NCI-H1105 (cell line): ENCODE measurements at places on chromosomes 6 and 20.

- DNase-seq, result no peak
Observed at GRCh38 chr6:112288475-112288874, 34.1 kb upstream of the LAMA4 start.

- peak; percentile 42 for DNase-seq
Observed at GRCh38 chr6:165889636-165890403, 226.8 kb upstream of the PDE10A start.

GRCh38 chr6:109311471-109311870, 70.8 kb downstream of the CD164 start:
- no peak for DNase-seq

DNA sequence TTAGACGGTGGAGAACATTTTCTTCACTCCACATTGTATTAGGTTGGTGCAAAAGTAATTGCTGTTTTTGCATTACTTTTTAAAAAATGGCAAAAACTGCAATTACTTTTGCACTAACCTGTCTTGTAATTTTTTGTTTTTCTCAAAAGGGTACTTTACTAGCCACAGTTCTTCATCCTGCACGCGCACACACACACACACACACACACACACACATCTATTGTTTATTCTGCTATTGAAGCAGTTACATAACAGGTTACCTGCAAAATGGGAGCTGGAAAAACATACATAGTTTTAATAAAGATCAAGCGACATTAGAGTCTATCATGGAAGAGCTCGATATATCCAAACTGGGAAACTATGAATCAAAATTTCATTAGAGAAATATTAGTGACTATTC, 235.2 kb downstream of the SIM1 start:
- no peak for DNase-seq

DNA sequence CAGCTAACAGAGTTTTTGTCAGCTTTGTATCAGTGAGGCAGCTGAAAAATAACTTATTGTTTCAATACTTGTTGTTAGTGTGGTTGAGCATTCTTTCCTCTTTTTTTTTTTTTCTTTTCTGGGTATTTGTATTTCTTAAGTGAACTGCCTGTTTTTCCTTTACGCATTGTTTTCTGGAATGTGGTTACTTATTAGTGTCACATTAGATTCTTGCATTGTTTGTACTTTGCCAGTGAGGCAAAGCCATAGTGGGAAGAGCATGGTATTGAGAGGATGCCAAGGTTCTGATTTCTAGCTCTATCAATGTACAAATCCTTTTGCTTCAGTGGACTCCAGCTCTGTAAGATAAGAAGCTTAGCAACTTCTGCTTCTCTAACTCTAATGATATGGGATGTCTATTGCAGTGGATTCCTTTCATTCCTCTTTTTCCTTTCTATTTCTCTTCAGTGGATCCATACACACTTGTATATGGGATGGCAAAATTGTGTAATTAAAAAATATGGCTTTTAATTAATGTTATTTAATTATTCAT, 3.9 kb downstream of the CDKAL1 start:
- DNase-seq, result no peak

- DNase-seq, result peak; percentile 84
Observed at GRCh38 chr6:166556863-166557322, 29.6 kb downstream of the RAMACL start.

DNA sequence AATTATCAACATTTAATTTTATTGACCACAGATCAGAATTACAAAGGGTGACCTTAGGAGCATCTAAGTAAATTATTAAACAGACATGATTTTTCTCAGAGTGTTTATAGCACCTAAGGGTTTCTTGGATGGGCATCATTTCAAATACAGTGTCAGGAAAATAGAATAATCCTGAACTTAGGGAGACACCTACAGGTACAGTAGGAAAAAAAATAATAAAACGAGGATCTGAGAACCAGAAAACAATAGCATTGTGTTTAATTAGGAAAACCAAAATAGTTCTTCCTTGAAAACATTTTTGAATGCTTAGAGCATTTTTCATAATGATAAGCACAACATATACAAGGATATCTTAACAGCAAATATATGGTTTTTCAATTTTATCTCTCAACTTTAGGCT, 39.2 kb downstream of the MMUT start:
- peak; percentile 16 for DNase-seq

GRCh38 chr6:117483004-117483644, 650 bp downstream of the DCBLD1 start:
- peak; percentile 40 for DNase-seq

GRCh38 chr6:49401063-49401462, 62.0 kb downstream of the MMUT start:
- no peak for DNase-seq

GRCh38 chr6:83182114-83182513, 11.0 kb downstream of the PGM3 start:
- no peak for DNase-seq

GRCh38 chr6:83113258-83113657, 45.8 kb downstream of the DOP1A start:
- DNase-seq, result no peak

DNA sequence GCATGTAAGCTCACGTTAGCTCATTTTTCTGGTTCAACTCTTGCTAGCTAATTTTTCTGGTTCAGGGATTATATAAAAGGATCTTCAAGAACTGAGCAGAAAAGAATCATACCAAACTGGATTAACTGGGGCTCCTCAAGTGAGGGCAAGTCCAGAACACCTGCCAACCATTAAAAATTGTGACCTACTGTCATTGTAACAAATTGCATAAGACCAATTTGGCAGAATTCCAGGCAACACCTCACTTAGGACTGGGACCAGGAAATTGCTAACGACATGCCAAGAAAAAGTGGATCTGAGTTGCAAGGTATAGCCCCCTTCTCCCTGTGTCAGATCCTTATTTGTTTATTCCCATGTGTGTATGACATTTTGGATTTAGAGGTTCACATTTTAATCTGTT, 216.6 kb downstream of the HIVEP2 start:
- DNase-seq, result peak; percentile 64

- no peak for DNase-seq
Observed at GRCh38 chr6:46135176-46135575, 5.4 kb downstream of the ENPP4 start.

GRCh38 chr20:22248051-22248667, 336.2 kb downstream of the FOXA2 start:
- no peak for DNase-seq

GRCh38 chr20:57433657-57434389, 42.6 kb downstream of the RBM38 start:
- DNase-seq, result no peak

GRCh38 chr6:150511313-150511712, 88.4 kb upstream of the PLEKHG1 start:
- DNase-seq, result no peak

GRCh38 chr6:129130959-129131681, 248.2 kb downstream of the LAMA2 start:
- DNase-seq, result no peak

DNA sequence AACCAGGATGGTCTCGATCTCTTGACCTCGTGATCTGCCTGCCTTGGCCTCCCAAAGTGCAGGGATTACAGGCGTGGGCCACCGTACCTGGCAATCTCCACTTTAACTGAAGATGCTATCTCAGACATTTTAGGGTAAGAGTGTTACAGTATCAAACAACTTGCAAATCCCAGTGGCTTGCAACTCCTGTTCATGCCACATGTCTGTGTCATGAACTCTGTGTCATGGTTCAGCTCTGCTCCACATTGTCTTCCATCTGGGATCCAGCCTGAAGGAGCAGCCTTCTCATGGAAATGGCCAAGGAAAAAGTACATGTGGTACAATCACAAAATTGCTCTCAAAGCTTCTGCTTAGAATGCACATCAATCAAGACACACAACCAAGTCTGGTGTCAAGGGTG, 114.9 kb downstream of the MAP3K5 start:
- DNase-seq, result no peak

GRCh38 chr20:50395251-50395729, 114.9 kb upstream of the PTPN1 start:
- DNase-seq, result no peak

DNA sequence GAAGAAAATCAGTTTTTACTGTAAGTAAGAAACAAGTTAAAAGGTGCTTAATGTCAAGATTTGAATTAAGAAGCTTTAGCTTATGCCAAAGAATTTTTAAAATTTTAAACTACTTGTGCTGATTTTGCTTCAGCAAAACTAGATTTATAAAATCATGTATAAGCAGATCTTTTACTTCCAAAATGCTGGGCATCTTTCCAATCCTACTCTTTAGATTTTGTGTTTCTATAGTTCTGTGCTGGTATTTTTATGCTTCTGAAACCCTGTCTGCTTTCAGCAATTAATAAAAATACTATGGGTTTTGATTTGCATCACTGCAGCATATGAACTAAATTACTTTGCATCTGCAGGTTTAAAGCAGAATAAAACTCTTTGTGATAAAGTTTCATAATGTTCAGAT, 238.6 kb upstream of the RNF217 start:
- DNase-seq, result no peak

- no peak for DNase-seq
Observed at GRCh38 chr6:147117011-147117410, 87.2 kb upstream of the STXBP5 start.

- DNase-seq, result no peak
Observed at GRCh38 chr6:96898241-96898851, 655 bp upstream of the NDUFAF4 start.

DNA sequence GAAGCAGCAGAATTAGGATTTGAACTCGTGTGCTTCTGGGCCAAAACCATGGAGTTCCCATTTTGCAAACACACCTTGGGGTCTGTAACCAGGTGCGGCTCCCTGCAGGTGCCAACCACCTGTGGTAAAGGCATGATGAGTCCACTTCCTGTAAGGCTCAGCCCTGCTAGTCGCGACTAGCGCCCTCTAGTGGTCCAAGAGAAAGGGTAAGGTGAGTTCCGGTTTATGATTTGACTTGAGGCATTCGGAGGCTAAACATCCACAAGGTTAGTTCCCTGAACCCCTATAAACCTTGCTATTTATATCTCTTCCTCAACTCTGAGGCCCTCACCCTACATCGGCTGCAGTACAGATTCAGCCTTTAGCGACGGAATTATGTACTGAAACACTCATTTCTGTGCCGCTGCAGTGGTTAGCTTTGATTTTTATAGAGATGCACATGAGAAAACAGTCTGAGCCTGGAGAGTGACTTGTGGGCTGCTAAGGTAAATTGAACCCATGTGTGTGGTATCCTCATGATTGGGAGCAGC, 173.4 kb downstream of the PLCB1 start:
- DNase-seq, result peak; percentile 20

DNA sequence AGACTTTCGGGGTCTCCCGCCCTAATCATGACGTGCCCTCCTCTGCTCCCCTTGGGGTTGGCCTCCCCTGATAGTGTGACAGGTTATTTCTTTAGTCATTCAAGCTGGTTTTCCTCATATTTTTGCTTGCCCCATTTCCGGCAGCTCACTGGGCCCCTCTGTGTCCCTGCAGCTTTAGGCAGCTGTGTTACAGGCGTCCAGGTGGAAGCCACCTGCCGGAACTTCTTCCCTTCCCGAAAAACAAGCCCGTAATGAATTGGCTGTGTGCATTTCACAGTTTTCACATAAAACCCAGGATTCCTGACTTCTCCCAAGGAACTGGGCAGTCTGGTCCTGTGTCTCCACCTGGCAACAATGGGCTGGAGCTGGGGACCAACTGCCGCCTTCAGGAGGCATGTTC, 52.6 kb downstream of the EDN3 start:
- DNase-seq, result no peak

- DNase-seq, result no peak
Observed at GRCh38 chr20:8777911-8778310, 291.0 kb upstream of the PLCB4 start.

DNA sequence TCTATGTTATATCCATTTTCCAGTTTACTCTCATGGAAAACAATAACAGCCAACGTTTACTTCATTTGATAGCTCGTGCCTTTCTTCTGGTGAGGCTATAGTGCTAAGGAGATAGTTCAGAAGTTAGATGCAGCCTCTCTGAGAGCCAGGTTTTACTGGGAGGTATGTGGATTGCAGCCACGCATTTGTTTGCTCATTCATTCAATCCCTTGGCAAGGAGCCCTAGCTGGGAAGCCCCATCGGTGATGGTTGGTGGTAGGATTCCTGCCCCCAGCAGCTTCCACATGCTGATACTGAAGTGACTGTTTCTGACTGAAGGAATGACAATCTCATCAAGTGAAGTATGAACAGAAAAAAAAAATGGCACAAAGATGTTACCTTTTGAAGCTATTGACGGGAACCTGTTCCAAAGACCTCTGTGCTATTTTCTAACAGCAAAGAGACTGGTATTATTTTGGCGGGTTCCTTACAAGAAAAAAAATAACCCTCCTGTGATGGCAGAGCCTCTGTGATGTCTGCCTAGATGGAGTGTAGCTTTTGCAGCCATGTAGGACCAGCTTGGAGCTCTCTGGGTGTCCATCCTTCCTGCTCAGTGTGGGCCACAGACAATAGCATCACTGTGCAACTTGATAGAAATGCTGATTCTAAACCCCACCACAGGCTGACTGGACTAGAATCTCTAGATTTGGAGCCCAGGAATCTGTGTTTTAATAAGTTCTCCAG, 30.6 kb downstream of the SNAP25 start:
- no peak for DNase-seq

DNA sequence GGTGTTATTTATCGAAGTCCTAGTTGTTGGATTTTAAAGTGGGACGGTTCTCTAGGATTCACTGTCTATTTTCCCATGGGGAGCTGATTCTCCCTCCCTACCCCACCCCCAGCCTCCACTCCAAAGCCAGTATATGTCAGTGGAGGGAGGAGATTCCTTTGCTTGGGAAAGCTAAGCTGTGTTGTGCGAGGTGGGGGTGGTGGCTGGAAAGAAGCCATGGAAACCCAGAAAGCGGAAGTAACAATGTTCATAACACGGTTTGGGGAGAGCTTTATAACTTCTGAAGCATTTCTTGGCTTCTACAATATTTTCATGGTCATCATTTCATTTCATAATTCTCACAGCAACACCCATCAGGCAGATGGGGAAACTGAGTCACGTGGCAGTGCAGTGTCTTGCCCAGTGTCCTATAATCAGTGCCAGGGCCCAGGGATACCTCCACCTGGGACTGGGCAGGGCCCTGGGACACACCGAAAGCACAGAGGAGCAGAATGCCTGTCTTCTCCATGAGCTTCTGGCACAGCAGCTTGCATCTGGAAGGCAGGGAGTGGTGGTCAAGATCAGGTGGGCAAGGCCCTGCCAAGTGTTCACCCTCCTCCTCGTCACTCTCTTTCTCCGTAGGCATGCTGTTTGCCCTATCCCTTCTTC, 4.5 kb downstream of the SUN5 start:
- DNase-seq, result no peak

DNA sequence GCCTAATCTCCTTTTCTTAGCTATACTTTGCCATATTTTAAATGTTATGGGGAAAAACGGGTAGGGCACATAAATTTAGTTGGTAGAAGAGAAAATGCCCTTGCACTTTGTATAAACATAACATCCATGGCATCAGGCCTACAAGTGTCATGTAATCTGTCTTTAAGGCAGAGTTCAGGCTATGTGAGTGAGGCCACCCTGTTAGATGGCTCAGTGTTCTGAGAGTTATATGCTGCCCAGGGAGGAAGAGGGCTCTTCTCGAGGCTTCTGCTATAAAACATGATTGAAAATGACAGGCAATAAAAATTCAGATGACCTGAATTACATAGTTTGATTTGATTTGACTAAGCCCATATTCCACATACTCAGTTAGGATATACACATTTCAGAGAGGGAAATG, 553.6 kb upstream of the MAP3K7 start:
- DNase-seq, result no peak
